Endodermal cell (in vitro differentiated cells): ENCODE measurements at places on chromosomes 1 and 21. TPM values are rescaled to one million over a fixed set of nuclear protein-coding genes. Genes with fewer than 3 reads are reported as not detected.

- no peaks in the 10 kb centered on the region for H3K36me3 ChIP-seq
- DNase-seq: no peak
- no peaks in the 10 kb centered on the region for H3K4me1 ChIP-seq
- peaks cover 10% of the 10 kb centered on the region for H3K27me3 ChIP-seq
Observed at GRCh38 chr1:170593173-170594011, 61.4 kb downstream of the GORAB start.

DNA sequence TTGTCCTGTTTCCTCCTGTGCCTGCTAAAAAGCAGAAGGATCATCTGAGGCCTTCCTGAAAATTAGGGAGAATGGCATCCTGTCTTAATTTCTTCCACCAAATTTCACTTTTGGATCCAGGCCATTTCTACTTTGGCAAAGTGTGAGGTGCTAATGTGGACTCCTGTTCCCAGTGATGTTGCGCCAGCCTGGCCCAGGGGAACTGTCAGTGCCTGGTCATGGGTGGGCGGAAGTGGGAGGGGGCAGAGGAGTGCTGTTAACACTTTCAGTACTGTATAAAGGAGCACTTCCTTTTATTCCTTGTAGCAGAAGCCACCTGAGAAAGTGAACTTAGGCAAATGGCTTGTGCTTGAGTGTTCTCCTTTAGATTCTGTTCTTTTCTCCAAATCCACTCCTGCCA is 19.9 kb downstream of the ELAPOR1 start:
- no peak for DNase-seq
- H3K27ac ChIP-seq: no peak overlapping the region
- no peak overlapping the region for H3K4me3 ChIP-seq
- H3K4me1 ChIP-seq: peaks cover 4% of the 10 kb centered on the region
- no peaks in the 10 kb centered on the region for H3K27me3 ChIP-seq

- no peaks in the 10 kb centered on the region for H3K4me1 ChIP-seq
- no peaks in the 10 kb centered on the region for H3K36me3 ChIP-seq
- no peak overlapping the region for H3K27ac ChIP-seq
- H3K4me3 ChIP-seq: no peak overlapping the region
Observed at GRCh38 chr1:227940791-227941241, 6.9 kb downstream of the WNT9A start.

DNA sequence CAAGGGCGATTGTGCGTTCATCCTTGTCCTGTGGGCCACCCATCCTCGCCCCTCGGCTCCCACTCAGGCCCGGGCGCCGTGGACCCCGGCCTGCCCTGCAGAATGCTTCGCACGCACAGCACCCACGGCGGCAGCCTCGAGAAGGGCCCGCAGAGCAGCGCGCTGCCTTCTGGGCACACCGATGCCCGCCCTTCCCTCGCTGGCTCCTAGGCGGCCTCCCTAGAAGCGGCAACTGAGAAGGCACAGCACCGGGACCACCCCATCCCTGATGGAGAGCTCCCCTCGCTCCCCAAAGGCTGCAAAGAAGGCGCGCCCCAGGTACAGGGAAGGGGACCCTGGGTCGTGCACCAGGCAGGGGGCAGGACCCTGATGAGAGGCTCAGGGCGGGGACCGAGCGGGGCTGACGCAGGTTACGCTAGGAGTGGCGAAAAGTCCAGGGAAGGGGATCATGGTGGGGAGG is 971 bp downstream of the CAPZB start:
- H3K27ac ChIP-seq: peak overlapping the region; percentile 62
- H3K27me3 ChIP-seq: no peaks in the 10 kb centered on the region
- peak overlapping the region; percentile 90 for H3K4me3 ChIP-seq

DNA sequence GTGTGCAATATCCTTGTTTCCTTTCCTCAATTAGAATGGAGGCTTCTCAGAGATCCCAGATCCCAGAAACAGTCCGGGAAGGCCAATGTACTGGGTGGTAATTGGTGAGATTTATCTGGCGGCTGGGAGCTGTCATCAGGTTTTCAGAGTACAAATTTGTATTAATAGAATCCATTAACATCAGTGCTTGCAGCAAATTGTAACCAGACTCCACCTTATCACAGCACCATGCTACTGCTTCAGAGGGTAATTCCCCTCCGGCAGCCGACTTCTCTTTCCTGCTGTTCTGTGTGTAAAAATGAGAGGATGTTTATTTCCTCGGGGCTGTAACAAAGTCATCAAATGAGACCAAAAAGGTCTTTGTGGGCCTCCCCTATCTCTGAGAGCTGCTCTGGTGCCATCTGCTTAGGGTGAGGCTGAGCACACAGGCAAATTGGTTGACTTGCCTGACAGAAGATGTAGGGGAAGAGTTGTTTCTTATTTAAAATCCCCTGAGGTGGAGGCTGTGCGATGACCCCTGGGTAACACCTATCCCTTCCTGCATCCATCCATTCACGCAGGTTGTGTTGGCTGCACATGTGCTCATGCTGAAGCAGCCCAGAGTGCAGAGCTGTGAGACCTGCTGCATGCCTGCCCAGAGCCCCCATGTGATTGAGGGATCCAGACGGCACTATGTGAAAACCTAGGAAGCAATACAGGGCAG is 19.2 kb downstream of the NFASC start:
- H3K27ac ChIP-seq: peak overlapping the region; percentile 29
- peaks cover 3% of the 10 kb centered on the region for H3K4me1 ChIP-seq
- DNase-seq: no peak
- no peak overlapping the region for H3K4me3 ChIP-seq
- H3K27me3 ChIP-seq: no peaks in the 10 kb centered on the region

DNA sequence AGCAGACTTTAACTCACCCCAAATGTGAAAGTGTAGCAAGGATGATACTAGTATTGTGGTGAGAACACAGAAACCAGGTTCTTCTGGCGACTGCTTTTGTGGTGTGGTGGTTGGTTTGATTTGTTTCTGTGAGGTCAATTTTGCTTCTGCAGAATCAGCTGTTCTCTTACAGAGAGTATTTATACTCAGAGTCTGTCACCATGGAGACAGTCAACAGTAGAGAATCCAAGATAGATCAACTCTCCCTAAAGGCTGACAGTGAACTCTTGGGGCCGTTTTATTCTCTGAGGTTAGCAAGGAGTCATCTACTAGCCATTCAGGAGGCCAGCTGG is at the start of gene CFAP107:
CFAP107 (plus strand) TSS at position 209 of the 332 bp plus-strand sequence. CDS start 231 bp downstream, outside the sequence.
- no peaks in the 10 kb centered on the region for H3K4me1 ChIP-seq
- no peak within 1 kb of the TSS for H3K27ac ChIP-seq
- H3K36me3 ChIP-seq: no peaks in the 10 kb centered on the region

GRCh38 chr1:31788825-31789256 is 24.7 kb upstream of the ADGRB2 start:
- H3K4me3 ChIP-seq: peak overlapping the region; percentile 90
- no peaks in the 10 kb centered on the region for H3K27me3 ChIP-seq
- peak overlapping the region; percentile 83 for H3K27ac ChIP-seq
- H3K36me3 ChIP-seq: no peaks in the 10 kb centered on the region

DNA sequence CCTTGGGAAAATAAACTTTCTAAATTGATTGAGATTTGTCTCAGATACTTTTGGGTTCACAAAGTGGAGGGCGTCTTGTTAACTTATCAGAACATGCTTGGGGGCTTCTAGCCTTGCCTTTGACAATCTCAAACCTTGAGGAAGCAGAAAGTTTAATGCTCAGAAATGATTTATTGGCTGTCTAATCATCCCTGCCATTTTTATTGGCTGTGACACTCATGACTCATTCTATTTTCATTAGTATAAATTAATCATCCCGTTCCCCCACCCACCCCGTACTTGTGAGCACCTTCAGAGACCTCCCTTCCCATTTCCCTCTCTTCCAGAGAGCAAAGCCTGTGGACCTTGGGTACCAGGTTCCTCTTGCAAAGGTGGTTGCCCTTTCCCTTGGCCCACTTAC is 87.1 kb downstream of the FGGY start:
- H3K27ac ChIP-seq: no peak overlapping the region
- no peaks in the 10 kb centered on the region for H3K36me3 ChIP-seq
- H3K4me1 ChIP-seq: no peaks in the 10 kb centered on the region
- DNase-seq: no peak
- no peaks in the 10 kb centered on the region for H3K27me3 ChIP-seq
- H3K4me3 ChIP-seq: no peak overlapping the region

DNA sequence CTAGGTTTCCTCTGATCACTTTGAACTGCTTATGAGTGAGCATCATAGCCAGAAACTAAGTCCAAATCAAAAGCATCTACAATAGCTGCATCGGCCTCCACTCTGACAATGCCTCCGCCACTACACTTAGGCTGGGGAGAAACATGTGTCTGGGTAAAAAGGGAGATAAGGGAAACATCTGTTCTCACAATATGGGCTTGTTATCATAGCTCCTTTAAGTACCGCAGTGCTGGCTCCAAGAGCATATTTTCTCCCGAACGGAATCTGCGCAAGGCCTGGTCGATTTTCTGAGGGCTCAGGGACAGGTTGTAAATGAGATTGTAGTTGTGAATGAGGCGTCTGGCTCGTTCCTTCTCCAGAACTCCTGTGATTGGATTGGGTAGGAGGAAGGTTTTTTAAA is 63.9 kb upstream of the CYP2J2 start:
- H3K36me3 ChIP-seq: no peaks in the 10 kb centered on the region
- H3K4me3 ChIP-seq: no peak overlapping the region
- H3K27me3 ChIP-seq: no peaks in the 10 kb centered on the region
- DNase-seq: no peak
- no peak overlapping the region for H3K27ac ChIP-seq
- H3K4me1 ChIP-seq: no peaks in the 10 kb centered on the region

The NEK2 gene
- total RNA-seq: 49.8 to 104 TPM (median 101 TPM) in 3 replicates

The ACTL8 gene
- total RNA-seq: not detected in 3 replicates

The LGALS8 gene
- total RNA-seq: 14.2 and 15.0 TPM in 2 replicates

The CYP4A22 gene
- not detected in 2 replicates for total RNA-seq

The SYT14 gene
- 5.4 and 7.1 TPM in 2 replicates for total RNA-seq

The SPATA1 gene
- 1.6 to 2.7 TPM (median 1.9 TPM) in 3 replicates for total RNA-seq
